ENCODE measurements at places on chromosomes 3 and 15.

- DNase-seq, result peak; percentile 10
Observed at GRCh38 chr3:61927332-61927731, 366.0 kb downstream of the PTPRG start.

DNA sequence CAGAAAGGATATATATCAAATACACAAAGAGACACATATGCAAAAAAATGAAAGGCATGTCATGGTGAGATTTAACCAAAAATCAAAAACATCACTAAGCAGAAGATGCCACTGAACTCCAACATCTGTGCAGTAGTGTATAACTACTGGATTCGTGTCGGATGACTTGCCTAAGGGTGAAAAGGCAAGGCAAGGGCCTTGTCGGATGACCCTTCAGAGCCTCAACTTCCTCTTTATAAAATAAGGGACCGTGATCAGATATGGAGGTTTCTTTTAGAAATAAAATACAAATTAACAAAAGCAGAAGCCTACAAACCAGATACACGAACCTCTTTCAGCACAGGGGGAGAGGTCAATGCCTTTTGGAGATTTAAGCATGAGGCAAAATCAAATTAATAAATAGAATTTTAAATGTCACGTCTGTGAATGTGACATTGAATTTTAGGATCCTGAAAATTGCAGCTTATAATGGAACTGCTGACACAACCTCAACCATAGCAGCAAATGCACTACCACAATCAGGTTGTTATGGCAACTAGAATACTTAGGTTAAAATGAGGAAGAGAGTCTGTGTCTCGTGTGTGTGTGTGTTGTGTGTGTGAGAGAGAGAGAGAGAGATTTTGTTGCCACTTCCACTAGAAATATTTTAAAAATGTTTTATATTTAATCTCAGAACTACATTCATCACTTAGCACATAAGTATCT is 8.3 kb upstream of the CHRM5 start:
- no peak for DNase-seq

DNA sequence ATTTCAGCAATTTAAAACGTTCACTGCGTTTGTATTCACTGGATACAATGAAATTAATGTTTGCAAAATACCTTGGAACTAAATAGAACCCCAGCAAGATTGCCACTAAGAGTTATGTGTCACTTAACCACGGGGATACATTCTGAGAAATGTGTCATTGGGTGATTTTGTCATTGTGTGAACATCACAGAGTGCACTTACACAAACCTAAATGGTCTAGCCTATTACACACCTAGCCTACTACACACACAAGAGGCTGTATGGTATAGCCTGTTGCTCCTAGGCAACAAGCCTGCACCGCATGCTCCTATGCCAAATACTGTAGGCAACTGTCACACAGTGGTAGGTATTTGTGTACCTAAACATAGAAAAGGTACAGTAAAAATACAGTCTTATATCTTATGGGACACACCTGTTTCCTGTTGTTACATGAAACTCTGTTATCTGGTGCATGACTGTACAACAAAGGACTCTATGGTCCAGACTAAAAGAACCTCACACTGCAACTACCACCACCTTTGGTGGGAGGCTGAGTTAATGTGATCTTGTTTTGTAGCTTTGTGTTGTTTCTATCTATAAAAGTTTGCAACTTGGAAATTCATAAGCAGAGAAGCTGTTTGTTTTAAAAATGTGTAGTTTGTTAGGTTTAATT is 92.2 kb upstream of the NTRK3 start:
- DNase-seq, result no peak

DNA sequence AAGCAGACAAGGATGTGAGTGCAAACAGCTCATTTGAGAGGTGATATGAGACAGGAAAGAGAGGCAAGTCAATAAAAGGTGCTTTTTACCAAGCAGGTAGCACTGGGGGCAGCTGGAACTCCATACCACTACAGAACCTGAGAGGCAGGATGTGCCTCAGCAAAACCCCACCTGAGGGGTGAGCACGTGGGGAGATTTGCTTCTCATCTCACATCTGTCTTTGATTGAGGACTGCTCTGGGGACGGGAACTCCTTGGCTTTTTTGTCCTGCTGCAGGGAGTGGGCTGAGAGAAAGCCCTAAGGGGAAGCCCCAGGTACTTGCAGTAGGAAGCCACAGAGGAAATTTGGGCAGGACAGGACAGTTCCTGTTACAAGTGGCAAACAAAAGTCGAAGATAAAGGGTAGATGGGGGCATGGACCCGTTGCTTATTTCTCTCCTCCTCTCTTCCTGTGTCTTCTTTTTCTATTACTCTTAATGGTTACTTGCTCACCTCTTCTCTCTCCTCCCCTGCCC is 27.1 kb downstream of the CFAP161 start:
- DNase-seq, result no peak

- DNase-seq, result no peak
Observed at GRCh38 chr3:71401695-71402231, 181.8 kb downstream of the FOXP1 start.
